Stimulated activated CD8-positive, alpha-beta memory T cell treated with anti-CD3 and anti-CD28 coated beads, Interleukin-15, amount 100 ng/mL, for 4 hours (primary cell): ENCODE measurements at places on chromosomes 3 and 15.

DNA sequence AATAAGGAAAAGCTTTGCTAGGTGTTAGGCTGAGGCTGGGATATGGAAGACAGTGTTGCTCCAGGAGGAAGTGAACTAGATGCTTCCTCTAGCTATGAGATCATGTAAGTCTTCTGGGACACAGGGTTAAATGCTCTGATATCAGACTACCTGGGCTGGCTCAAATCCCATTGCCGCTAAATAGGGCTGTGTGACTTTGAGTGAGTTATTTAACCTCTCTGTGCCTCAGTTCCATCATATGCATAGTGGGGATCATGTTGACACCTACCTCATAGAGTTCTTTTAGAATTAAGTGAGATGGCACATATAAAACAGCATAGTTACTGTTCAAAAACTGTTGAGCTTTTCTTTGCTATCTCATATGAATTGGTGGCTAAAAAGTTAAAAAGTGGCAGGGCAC lies 12.6 kb downstream of the RPLP1 start:
- no peak for DNase-seq

DNA sequence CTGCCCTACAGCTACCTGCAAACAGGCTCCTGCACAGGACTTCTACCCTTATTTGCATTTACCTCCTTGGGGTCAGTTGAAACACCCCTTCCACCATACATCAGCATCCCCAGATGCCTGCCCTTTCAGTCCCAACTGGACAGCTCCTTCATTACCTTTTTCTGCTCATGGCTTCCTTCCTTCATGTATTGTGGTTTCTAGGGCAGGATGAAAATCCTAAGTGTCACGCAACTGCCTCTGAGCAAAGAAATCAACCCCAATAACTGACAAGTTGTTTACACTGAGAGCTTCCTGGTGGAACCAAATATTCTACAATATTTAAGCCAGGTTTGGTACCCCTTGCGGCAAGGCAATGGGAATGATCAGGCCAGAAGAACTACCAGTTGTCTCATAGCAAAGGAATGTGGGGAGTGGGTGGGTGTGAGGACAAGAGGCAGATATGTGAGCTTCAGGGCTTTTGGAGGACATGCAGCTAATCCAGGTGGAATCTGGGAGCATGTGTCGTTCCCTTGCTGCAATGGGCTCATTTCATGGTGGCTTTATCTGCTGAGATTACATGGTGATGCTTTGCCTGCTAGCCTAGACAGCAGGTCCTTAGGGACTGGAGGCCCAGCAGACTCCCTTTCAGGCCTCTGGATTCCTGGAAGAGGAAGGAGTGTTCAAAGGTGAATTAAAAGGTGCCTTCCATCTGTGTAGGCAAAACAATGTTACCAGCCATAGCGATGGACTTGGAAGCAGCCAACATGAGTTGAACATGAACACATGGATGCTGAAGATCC lies 34.9 kb downstream of the PPCDC start:
- DNase-seq, result no peak

GRCh38 chr15:37981775-37982174 lies 47.3 kb downstream of the TMCO5A start:
- DNase-seq, result no peak

DNA sequence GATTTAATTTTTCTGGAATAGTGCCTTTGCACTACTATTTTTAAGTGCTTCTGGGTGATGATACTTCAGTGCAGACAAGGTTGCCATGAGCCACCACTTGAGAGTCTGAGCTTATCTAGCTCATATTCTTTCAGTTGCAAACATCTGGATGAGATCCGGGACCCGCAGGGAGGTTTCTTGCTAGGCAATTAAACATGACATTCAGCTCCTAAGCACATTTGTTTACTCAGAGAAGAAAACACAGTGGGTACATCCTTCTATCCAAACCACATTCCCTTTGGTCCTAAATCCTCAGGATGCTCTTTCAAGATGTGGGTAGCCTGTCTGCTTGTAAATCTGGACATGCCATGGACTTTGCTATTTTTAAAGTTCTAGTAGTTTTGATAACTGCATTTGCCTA lies 12.0 kb downstream of the PLSCR1 start:
- DNase-seq, result no peak

DNA sequence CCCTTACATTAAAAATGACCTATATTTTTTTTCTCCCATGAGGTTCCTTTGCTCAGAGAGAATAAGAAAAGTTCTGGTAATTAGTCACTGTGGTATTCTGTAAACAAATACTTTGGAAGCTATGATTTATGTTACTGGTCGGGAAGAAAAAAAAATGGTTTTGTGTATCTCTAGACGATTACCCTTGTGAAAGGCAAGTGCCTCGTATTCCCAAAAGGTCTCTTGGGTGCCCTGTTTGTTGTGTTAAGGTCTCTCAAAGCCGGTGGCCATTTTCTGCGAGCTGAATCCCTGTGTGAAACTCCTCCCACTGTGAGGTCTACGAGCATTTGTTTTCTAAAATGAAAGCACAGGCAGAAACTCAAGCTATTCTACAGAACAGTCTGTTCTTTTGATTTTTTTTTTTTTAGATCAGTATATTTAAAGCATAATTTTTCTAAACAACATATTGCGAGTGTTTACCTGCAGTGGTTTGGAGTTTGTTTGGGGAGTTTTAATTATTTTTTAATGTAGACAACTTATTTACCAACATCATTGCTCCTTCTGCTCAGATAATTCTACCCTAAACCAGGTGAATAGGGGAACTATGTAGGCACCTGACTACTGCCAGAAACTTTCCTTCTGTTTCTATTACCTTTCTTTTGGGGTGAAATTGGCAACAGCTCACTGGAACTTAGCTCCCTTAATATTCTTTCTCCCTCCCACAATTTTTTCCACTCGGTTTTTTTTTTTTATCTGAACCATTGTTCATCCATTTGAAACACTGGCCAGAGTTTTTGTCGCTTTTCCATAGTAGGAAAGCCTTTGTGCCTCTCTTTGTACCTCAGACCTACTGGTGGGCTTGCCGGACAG lies 44.0 kb downstream of the ZBTB38 start:
- DNase-seq, result no peak

DNA sequence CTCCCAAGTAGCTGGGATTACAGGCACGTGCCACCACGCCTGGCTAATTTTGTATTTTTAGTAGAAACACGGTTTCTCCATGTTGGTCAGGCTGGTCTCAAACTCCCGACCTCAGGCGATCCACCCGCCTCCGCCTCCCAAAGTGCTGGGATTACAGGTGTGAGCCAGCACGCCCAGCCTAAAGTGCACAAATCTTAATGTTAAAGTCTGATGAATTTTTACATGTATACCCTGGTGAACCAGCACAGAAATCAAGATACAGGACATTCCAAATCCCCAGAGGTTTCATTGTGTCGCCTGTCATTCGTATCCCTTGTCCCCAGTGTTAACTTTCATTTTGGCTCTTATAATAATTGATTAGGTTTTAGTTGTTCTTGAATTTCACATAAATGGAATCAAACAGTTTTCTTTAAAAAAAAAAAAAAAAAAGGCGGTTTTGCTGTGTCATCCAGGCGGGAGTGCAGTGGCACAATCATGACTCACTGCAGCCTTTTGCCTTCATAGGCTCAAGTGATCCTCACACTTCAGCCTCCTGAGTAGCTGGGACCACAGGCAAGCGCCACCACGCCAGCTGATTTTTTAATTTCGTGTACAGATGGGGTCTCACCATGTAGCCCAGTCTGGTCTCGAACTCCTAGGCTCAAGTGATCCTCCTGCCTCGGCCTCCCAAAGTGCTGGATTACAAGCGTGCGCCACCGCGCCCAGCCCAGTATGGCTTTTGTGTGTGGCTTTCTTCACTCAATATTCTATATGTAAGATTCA lies 1.5 kb upstream of the TM4SF19 start:
- DNase-seq, result no peak

- no peak for DNase-seq
These were observed 253.7 kb upstream of the TRIM42 start for GRCh38 chr3:140424211-140424610.

GRCh38 chr3:111152496-111152895 lies 80.9 kb downstream of the NECTIN3 start:
- DNase-seq, result no peak
